Activated CD4-positive, alpha-beta T cell treated with anti-CD3 and anti-CD28 coated beads, Interleukin-2, amount 50 U/mL, for 16 hours (primary cell): ENCODE measurements at places on chromosomes 7 and 10.

DNA sequence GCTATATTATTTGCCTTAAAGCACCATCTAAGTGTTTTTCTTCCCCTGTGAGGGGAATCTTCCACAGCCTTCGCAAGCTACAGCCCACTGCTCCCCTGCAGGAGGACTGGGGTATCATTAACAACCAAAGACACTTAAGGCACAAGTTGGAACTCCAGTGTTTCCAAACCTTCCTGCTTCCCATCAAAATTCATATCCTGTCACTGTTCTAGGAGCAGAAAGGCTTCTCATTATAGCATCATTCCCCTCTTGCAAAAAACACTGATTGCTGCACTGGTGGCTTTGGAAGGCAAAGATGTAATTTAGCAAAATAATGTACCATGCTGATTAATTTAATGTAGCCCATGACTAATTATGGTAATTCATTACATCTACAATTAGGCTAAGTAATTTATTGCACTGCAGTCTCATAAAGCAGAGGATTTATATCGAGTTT is 207.2 kb downstream of the SKAP2 start:
- no peak for DNase-seq

DNA sequence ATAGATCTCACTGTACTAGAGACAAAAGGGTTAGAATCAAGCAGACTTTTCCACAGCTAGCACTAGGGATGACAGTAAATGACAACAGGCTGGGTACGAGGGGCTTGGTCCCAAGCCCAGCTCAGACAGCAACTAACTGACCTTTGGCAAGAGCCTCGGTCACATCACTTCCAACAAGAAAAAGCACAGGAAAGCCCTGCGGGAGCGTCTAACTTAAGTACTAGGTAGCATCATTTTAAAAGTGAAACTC is 22.8 kb downstream of the CALML3 start:
- no peak for DNase-seq

- no peak for DNase-seq
Observed at GRCh38 chr10:86288695-86289576, 77.7 kb downstream of the GRID1 start.

DNA sequence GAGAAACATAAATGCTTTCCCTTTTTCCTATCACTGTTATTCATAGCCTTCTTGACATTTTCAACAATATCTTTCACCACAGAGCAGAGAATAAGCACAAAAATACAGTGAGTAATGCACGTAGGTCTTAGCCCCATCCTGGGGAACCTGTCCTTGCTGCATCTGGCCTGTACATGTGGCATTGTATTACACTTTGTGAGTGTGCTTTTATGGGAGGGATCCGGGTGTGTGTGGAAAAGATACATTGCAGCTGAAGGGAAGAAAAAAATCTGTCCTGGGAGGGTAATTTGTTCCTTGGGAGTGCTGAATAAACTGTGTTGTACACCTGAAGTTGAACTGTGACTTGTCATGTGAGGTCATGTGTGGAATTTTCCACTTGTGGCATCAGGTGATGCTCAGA is 422.7 kb upstream of the LRGUK start:
- DNase-seq: no peak

GRCh38 chr10:65968871-65969270 is 957.0 kb upstream of the LRRTM3 start:
- DNase-seq: no peak

GRCh38 chr7:135990258-135990657 is 13.1 kb upstream of the MTPN start:
- DNase-seq: no peak

DNA sequence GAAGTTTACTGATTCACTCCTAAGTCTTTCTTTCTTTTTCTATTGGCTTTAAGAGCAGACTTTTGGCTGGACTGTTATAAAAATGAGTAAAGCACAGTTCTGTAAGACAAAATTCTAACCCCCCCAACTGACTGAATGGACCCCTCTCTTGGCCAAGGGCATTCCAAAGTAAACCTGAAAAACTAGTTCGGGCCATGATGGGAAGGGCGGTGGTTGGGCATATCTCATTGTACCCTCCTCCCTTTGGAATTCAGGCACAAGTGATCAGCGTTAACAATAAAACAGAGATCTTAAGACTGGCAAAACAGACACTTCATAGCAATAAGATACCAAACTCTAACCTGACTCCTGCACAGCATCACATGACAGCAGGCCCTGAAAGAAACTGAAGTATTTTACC is 6.1 kb upstream of the KIF20B start:
- DNase-seq: no peak

GRCh38 chr7:13240349-13240748 is 552.9 kb downstream of the ARL4A start:
- DNase-seq: no peak

DNA sequence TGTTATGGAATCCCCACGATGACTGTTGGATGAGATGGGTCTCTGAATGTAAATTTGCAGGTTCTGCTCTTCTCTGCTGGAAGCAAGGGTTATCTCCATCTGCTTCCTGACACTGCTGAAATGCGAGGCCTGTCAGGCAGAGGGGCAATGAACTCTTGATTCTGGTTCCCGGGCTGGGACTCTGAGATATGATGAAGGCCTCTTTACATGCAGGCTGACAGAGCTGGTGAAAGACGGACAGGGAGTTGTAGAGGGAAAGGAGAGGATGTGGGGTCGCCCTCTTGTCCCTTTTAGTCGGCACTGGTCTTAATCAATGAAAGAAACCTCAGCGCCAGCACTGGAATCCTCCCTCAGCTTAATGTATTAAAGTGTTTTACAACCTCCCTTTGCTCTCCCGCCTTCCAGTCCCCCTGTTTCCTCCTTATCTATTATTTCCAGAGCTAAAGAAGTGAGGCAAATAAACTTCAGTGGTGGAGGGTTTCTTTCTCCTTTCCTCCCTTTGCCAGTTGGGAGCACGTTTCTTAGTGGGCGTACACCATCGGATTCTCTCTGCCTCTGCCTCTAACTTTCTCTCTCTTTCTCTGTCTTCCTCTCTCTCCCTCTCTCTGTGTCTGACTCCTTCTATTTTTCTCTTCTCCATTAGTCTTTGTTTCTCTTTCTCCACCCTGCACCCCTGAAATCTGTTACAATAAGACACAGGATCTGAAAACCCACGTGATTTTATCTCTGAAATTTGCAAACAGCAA is 145.6 kb downstream of the BAMBI start:
- no peak for DNase-seq

DNA sequence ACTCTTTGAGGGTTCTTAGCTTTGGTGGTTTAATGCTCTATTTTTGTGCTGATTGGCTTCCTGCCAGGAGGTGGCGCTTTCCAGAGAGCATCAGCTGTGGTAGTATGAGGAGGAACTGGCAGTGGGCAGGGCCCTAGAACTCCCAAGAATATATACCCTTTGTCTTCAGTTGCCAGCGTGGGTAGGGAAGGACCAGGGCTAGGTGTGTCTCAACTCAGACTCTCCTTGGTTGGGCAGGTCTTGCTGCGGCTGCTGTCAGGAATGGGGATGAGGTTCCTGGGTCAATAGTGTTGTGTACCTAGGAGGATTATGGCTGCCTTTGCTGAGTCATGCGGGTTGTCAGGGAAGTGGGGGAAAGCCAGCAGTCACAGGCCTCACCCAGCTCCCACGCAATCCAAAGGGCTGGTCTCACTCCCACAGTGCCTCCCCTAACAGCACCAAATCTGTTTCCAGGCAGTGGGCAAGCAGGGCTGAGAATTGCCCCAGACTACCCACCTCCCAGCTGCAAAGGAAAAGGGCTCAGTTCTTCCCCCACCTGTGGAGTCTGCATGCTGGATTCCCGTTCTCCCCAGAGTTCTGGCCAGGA is 191.5 kb downstream of the PHTF2 start:
- peak; percentile 16 for DNase-seq

DNA sequence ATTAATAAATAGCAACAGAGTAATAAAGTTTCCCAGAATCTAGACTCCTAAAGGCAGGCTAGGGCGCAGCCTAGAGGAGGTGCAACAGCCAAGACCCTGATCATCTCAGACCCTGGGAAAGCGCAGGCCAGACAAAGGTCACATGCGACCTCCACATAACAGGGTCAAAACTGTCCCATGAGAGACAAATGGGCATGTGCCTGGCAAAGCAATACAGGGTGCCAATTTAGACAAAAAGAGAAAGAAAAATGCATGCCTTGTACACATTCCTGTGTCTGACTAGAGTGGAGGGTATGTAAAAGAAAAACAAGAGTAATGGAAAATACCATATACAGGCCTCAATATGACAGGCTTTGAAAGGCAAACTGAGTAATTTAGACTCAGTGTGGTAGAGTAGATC is 22.2 kb downstream of the MPP7 start:
- no peak for DNase-seq

GRCh38 chr7:134622303-134622995 is 24.2 kb upstream of the BPGM start:
- DNase-seq: no peak
